ENCODE measurements at places on chromosomes 12 and 14.

DNA sequence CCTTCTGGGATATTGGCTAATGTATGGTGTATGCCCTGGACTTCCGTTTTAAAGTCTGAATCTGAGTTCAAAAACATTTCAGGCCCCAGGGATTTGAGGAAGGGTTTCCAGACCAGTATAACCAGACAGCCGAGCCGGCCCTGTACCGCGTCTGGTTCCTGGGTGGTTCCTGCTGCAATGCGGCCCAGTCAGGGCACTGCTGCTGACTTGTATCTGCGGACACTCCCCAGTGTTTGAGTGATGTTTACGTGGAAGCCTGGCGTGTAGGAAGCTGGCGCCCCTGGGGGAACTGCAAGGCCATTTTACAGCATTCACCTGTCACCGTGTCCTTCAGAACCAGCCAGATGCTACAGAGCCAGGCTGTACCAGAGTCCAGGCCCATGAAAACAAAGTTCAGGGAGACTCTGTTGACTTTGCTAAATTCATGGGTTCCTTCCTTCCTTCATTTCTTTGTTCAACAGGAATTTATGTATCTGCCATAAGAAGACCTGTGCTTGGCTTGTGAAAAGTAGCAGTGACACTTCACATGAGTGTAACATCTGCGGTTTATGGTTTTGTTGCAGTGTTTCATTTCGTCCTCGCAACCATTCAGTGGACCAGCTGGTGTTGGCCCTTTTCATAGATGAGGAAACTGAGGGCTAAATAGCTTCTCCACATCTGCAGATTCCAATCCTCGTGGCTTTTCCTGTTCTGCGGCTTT, 16.8 kb downstream of the EML1 start:
- peaks cover 23% of the 10 kb centered on the region for H3K27me3 ChIP-seq
- H3K4me1 ChIP-seq = no peaks in the 10 kb centered on the region
- H3K27ac ChIP-seq = no peak overlapping the region
- DNase-seq = no peak
- no peaks in the 10 kb centered on the region for H3K36me3 ChIP-seq
- H3K4me3 ChIP-seq = no peak overlapping the region

- no peak overlapping the region for H3K27ac ChIP-seq
- H3K4me3 ChIP-seq = no peak overlapping the region
- H3K4me1 ChIP-seq = no peaks in the 10 kb centered on the region
- DNase-seq = no peak
Observed at GRCh38 chr12:129959889-129960288, 56.1 kb upstream of the TMEM132D start.

DNA sequence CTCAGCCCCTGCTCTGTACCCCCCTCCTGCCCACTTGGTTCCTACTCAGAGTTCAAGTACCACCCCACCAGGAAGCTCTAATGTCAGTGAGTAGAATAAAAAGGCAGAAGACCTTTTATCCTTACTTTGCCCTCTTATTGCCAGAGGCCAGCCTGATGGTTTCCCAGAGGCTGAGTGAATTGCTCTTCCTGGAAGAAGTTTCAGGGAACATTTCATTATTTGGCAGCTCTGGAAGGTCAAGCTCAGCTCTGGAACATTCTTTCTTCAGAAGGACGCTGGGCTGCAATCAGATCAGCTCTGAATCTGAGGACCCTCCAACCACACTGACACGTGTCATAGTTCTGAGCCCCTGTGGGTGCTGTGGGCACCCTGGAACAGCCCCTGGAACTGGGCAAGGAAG, 188.9 kb downstream of the ETV6 start:
- H3K36me3 ChIP-seq = peaks cover 74% of the 10 kb centered on the region
- DNase-seq = no peak
- H3K4me3 ChIP-seq = no peak overlapping the region
- H3K4me1 ChIP-seq = peaks cover 72% of the 10 kb centered on the region

- H3K4me1 ChIP-seq = no peaks in the 10 kb centered on the region
- no peak overlapping the region for H3K4me3 ChIP-seq
- no peaks in the 10 kb centered on the region for H3K36me3 ChIP-seq
- H3K27ac ChIP-seq = no peak overlapping the region
- no peaks in the 10 kb centered on the region for H3K27me3 ChIP-seq
- DNase-seq = no peak
Observed at GRCh38 chr14:78840898-78841297, 670.7 kb downstream of the NRXN3 start.

Measured in activated CD4-positive, alpha-beta T cell treated with anti-CD3 and anti-CD28 coated beads, Interleukin-2, amount 10 ng/mL, durations not matched to agents 24 days and 14 days (primary cell).